ENCODE measurements at places on chromosomes 7 and 10.

GRCh38 chr10:326894-327635, 191.8 kb downstream of the ZMYND11 start:
- no peak for DNase-seq

DNA sequence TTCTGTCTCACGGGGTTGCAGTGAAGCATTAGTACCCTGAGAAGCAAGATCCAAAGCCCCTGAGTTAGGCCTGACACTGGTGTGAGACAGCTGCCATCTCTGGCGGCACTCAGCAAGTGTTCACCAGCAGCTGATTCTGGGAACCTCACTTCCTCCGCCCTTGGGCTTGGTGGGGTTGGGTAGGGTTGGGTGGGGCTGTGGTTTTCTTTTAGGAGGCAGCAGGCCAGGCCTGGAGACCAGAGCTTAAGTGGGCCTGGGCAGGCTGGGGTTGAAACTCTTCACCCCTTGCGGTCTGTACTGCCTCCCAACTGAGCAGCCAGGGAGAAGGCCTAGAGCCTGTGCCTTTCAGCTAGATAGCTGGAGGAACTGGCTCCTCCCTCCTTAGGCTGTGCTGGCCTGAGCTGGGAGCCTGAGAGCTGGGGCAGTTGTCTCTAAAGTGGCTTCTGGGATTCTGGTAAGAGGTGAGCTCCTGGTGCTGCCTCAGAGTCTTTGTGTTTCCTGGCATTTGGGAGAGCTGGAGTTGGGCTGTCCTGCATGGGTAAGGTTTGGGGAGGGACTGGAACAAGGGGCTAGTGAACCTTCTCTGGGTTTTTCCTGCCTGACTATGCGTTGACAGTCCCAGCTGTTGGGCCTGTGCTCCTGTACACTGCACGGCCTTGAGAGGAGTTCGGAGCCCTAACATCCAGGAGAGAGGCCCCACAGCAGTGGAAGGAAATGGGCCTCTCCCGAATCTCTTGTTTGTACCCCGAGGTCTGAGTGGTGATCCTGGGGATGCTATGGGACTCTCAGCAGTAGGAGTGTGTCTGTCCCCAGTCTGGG, 5.1 kb downstream of the TSPAN14 start:
- peak; percentile 78 for DNase-seq

GRCh38 chr7:151237244-151238189, 5.2 kb downstream of the CHPF2 start:
- no peak for DNase-seq

GRCh38 chr7:105461518-105461917, 60.6 kb downstream of the PUS7 start:
- DNase-seq: no peak

DNA sequence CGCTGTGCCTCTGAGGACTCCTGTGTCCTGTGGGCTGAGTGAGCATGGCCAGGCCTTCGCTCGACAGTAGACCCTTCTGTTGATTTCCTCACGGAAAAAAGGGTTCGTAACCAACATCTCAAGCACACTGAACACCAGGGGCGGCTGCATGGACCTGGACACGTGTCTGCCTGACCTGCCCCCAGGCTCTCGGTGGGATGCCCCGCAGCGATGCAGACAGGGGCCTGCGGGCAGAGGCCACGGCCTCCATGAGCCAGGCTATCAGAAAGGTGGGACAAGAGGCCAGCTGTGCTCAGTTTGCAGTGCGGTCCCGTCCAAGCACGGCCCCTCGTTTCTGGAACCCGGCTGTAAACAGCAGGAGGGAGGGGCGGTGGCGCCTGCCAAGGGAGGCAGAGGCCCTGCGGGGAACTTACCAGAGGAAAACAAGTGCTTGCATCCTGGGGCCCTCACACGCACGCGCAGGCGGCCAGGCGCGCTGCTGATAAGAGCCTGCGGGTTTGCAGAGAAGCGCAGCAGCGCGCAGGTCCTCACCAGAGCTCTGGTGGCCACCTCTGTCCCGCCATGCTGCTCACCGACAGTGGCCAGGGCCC, 10.6 kb downstream of the GPR146 start:
- peak; percentile 43 for DNase-seq
